ENCODE measurements at places on chromosomes 16 and 17.

- no peak for DNase-seq
These were observed 40.1 kb upstream of the ZFP90 start for GRCh38 chr16:68499006-68499405.

- peak; percentile 93 for DNase-seq
These were observed at the start of gene KCNH4 for GRCh38 chr17:42180922-42181850. TSS of gene KCNH4 (minus strand) at chr17:42181142. CDS start at chr17:42180945, 197 bp downstream.

DNA sequence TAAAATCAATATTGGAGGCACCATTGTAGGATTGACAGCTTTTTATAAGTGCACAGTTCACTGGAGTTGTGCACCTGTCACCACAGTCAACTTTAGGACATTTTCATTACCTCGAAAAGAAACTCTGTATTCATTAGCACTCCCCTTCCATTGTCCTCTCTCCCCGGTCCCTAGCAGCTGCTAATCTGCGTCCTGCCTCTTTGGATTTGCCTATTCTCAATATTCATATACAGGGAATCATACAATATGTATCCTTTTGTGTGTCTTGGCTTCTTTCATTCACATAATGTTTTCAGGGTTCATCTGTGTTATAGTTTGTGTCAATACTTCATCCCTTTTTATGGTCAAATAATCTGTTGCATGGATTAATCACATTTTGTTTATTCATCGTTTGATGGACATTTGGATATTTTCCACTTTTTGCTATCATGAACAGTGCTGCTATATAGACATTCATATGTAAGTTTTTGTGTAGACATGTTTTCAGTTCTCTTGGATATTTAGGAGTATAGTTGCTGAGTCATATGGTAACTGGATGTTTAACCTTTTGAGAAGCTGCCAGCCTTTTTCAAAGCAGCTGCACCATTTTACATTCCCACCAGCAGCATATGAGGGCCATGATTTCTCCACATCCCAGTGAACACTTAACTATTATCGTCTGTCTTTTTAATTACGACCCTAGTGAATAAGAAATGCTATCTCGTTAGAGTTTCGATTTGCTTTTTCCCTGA is 9.8 kb downstream of the DNAJA3 start:
- no peak for DNase-seq

GRCh38 chr17:77656054-77656453 is 302.4 kb upstream of the TNRC6C start:
- DNase-seq: no peak

- no peak for DNase-seq
These were observed 118.5 kb upstream of the ZFHX3 start for GRCh38 chr16:73166441-73166851.

DNA sequence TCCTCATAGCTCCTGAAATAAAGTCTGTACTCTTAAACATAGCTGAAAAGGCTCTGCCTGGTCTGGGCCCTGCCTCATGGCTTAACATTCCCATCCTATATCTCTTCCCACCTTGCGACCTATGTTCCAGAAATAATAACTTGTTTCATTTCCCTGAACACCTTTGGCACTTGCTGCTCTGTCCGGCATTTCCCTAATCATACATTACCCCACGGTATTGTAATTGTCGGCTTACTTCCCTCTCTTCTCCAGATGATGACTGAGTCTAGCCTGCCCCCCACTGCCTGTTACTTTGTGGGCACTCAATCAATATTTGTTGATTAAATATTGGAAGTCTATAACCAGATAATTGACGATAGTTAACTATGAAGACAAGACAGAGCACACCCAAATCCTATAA is 23.3 kb upstream of the SUPT4H1 start:
- no peak for DNase-seq

GRCh38 chr16:68451676-68452075 is 3.4 kb upstream of the SMPD3 start:
- DNase-seq: no peak

- DNase-seq: no peak
These were observed 9.2 kb downstream of the STAT3 start for GRCh38 chr17:42378959-42379594.
